Panc1 (cell line): ENCODE measurements at places on chromosomes 12 and 14. TPM values are rescaled to one million over a fixed set of nuclear protein-coding genes. Genes with fewer than 3 reads are reported as not detected.

DNA sequence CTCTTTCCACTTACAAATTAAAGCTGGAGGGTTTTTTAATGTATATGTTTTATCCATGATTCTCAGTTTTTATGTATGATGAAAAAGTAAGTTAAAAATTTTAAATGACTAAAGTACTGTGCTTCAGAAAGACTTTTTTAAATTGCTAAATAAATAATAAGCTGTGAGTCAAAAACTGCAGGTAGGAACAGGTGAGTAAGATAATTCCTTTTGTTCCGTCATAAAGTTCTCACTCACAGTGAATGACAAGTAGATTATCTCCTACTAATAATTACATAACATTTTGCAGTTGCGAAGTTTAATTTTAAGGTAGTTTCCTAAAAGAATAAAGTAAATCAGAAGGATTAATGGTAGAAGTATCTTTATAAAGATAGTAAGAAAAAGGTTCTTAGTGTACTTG lies 78.0 kb downstream of the PRKCH start:
- no peaks in the 10 kb centered on the region for H3K36me3 ChIP-seq
- DNase-seq = no peak
- H3K4me1 ChIP-seq = no peaks in the 10 kb centered on the region
- no peaks in the 10 kb centered on the region for H3K27me3 ChIP-seq

Gene SDR9C7
- total RNA-seq = not detected

Gene SERPINA10
- 0.03 TPM for total RNA-seq

- no peak overlapping the region for H3K4me3 ChIP-seq
- H3K27ac ChIP-seq = no peak overlapping the region
- no peaks in the 10 kb centered on the region for H3K36me3 ChIP-seq
- no peak for DNase-seq
Measured at GRCh38 chr12:115383668-115384067, 699.7 kb upstream of the TBX3 start.

DNA sequence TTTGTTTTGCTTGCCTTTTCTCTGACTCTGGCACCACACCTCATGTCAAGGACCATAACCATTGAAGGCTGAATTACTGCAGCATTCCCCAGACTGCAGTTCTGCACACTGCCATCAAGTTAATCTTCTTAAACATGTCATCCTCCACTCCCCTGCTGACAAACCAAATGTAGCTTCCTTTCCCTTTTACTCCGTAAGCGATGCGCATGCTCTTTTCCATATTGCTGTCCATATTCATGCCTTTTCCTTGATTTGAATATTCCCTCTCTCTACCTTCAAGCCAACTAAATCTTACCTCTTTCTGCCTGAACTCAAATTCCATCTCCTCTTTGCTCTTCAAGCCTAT lies 13.6 kb downstream of the GPX2 start:
- no peak overlapping the region for H3K27ac ChIP-seq
- H3K27me3 ChIP-seq = no peaks in the 10 kb centered on the region
- no peak overlapping the region for H3K4me3 ChIP-seq
- H3K4me1 ChIP-seq = no peaks in the 10 kb centered on the region
- DNase-seq = no peak

Gene GPD1
- 0.28 TPM for total RNA-seq

GRCh38 chr14:24984846-24985589 lies 64.9 kb downstream of the STXBP6 start:
- no peaks in the 10 kb centered on the region for H3K4me1 ChIP-seq
- no peak overlapping the region for H3K4me3 ChIP-seq
- DNase-seq = no peak
- H3K27me3 ChIP-seq = no peaks in the 10 kb centered on the region
